ENCODE measurements at places on chromosomes 2 and 18.

GRCh38 chr2:211495339-211495738 lies 938.9 kb downstream of the CPS1 start:
- DNase-seq = no peak

DNA sequence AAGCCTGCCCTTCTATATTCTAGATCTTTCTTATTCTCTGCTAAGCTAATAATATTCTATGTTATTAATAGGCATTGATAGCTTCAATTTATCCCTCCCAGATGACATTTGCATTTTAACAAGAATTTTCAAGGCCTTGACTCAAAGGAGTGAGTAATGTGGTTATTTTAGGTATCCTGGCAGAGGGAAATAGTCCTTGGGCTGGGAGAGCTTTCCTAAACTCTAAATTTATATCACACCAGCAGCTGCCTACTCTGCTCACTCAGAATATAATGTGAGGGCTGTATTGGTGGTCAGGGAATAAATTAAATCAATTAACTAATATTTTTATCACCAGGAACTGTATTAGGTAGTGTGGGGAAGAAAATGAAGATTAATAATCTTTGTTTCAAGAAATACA lies 74.8 kb upstream of the ADAM23 start:
- DNase-seq = no peak

DNA sequence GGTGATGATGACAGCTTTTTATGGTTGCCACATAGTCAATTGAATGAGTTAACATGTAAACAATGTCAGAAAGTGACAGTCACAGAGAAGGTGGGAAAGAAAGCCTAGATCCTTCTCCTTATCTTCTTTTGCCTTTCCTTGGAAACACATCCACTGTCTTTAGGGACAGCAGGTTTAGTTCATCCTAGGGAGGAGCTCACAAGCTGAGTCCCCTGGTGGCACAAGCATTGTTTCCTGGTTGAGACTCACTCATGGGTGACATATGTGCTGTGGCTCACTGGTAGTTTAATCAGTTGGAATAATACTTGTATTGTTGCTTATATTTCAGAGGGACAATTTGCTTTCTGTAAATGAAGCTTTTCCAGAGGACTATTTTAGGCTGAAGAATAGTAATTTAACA lies 598.5 kb downstream of the CNTNAP5 start:
- DNase-seq = no peak

- no peak for DNase-seq
These were observed 118.2 kb downstream of the CLIP4 start for GRCh38 chr2:29233428-29233827.

DNA sequence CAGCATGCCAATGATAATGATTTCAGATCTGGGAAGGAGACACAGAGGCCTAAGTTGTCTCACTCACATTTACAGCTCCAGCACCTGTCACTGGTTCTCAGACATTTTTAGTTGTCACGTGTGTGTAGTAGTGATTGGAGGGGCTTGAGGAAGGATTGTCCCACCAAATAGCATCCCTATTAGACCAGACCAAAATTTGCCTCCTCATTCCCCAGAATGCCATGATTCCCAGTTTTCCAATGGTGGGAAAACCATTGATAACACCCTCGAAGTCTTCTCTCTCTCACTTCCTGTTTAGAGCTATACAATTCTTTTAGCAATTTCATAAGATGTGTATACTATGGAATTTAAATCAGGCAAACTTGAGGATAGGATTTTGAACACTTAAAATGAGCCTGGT lies 52.5 kb downstream of the CCDC141 start:
- no peak for DNase-seq

DNA sequence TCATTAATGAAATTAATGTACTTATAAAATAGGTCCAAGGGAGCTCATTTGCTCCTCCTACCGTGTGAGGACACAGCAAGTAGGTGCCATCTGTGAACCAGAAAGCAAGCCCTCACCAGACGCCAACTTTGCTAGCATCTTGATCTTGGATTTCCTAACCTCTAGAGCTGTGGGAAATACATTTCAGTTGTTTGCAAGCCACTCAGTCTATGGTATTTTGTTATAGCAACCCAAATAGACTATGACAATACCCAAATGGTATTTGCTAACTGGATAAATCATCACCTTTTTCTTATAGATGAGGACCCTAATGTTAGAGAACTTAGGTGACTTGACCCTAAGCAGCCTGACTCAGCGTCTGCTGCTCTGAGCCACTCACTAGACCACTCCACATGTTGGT lies 379.6 kb downstream of the HRH4 start:
- no peak for DNase-seq

GRCh38 chr2:175107146-175107545 lies 60.9 kb downstream of the ATF2 start:
- DNase-seq = no peak

- DNase-seq = no peak
These were observed 91.4 kb upstream of the BCL2L11 start for GRCh38 chr2:111029181-111029927.
